ENCODE measurements at places on chromosomes 12 and 14. TPM values are rescaled to one million over a fixed set of nuclear protein-coding genes. Genes with fewer than 3 reads are reported as not detected.

The INSM2 gene
- not detected for total RNA-seq

The MYO1H gene
- total RNA-seq, result not detected

The BLOC1S1 gene
- total RNA-seq, result 187 TPM

The DHH gene
- total RNA-seq, result 0.52 TPM

The NRL gene
- 1.2 TPM for total RNA-seq

The SERPINA3 gene
- total RNA-seq, result 4.7 TPM

The NOP9 gene
- total RNA-seq, result 32.6 TPM

The OR10AD1 gene
- total RNA-seq, result not detected

The OTX2 gene
- not detected for total RNA-seq

The ABCD2 gene
- total RNA-seq, result not detected

The ZNF84 gene
- total RNA-seq, result 11.4 TPM

The ERP29 gene
- total RNA-seq, result 83.4 TPM

The ESPL1 gene
- 40.1 TPM for total RNA-seq

The CPNE6 gene
- not detected for total RNA-seq

The SLC38A2 gene
- 163 TPM for total RNA-seq

The ZDHHC22 gene
- total RNA-seq, result not detected

The IRAK3 gene
- 1.9 TPM for total RNA-seq

The SMOC1 gene
- 1.3 TPM for total RNA-seq

The CLEC2B gene
- total RNA-seq, result not detected

The TPH2 gene
- not detected for total RNA-seq

The MGAT4C gene
- not detected for total RNA-seq

The RAPGEF3 gene
- total RNA-seq, result 102 TPM

The NKX2-1 gene
- not detected for total RNA-seq

The ACSM4 gene
- not detected for total RNA-seq

The GALNT16 gene
- 0.35 TPM for total RNA-seq

The ART4 gene
- not detected for total RNA-seq

The MYH6 gene
- not detected for total RNA-seq

The KRT76 gene
- total RNA-seq, result not detected

The TXNDC16 gene
- total RNA-seq, result 3.7 TPM

The SLC39A9 gene
- 57.5 TPM for total RNA-seq

The GPX2 gene
- total RNA-seq, result not detected

The LRTM2 gene
- total RNA-seq, result not detected

The CISTR gene
- total RNA-seq, result not detected

The VRK1 gene
- total RNA-seq, result 56.1 TPM

The PSMD9 gene
- total RNA-seq, result 44.2 TPM

The RIN3 gene
- total RNA-seq, result 7.4 TPM

The ATL1 gene
- total RNA-seq, result 5.3 TPM

The MSRB3 gene
- total RNA-seq, result 11.4 TPM

The DPY19L2 gene
- 6.9 TPM for total RNA-seq
